Activated naive CD8-positive, alpha-beta T cell treated with anti-CD3 and anti-CD28 coated beads, Interleukin-2, amount 10 ng/mL, durations not matched to agents 7 days and 5 days (primary cell): ENCODE measurements at places on chromosomes 12 and 14. TPM values are rescaled to one million over a fixed set of nuclear protein-coding genes. Genes with fewer than 3 reads are reported as not detected.

Gene MYF6
- total RNA-seq, result not detected

Gene OTX2
- not detected for total RNA-seq

Gene RALGAPA1
- total RNA-seq, result 49.7 TPM

Gene SDSL
- total RNA-seq, result 0.85 TPM

Gene HOXC6
- total RNA-seq, result not detected

Gene KRT78
- not detected for total RNA-seq

- no peaks in the 10 kb centered on the region for H3K36me3 ChIP-seq
- H3K27ac ChIP-seq, result no peak overlapping the region
- H3K4me3 ChIP-seq, result no peak overlapping the region
- no peaks in the 10 kb centered on the region for H3K4me1 ChIP-seq
- peaks cover 4% of the 10 kb centered on the region for H3K27me3 ChIP-seq
Measured at GRCh38 chr12:63037746-63038712, 103.1 kb upstream of the PPM1H start.

DNA sequence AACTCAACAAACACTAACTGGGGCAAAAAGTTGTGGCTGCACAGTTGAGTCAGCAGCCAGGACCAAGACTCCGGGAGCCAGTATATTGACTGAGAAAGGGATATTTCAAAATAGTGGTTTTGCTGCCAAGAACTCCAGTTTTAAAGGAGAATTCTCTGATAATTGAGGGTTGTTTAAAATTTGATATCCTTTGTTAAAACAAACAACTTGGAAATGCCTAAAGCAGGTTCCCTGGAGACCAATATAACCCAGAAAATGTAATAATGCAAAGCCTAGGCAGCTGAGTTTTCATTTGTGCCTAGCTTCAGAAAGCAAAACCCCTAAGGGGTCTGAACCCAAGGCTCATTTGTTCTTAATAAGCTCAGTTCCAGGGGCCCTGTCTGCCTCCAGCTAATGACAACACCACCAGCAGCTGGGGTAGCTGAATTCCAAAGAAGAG, 311.7 kb upstream of the CCDC196 start:
- no peak overlapping the region for H3K4me3 ChIP-seq
- peaks cover 31% of the 10 kb centered on the region for H3K27me3 ChIP-seq
- no peak for DNase-seq
- no peaks in the 10 kb centered on the region for H3K4me1 ChIP-seq
- no peaks in the 10 kb centered on the region for H3K36me3 ChIP-seq

- H3K36me3 ChIP-seq, result no peaks in the 10 kb centered on the region
- no peak overlapping the region for H3K4me3 ChIP-seq
- no peaks in the 10 kb centered on the region for H3K4me1 ChIP-seq
Measured at GRCh38 chr12:72010356-72010755, 71.7 kb downstream of the TPH2 start.

- no peak overlapping the region for H3K4me3 ChIP-seq
- no peaks in the 10 kb centered on the region for H3K4me1 ChIP-seq
- H3K27me3 ChIP-seq, result peaks cover 4% of the 10 kb centered on the region
- no peak overlapping the region for H3K27ac ChIP-seq
- H3K36me3 ChIP-seq, result no peaks in the 10 kb centered on the region
Measured at GRCh38 chr14:93797536-93797935, 9.3 kb upstream of the PRIMA1 start.

DNA sequence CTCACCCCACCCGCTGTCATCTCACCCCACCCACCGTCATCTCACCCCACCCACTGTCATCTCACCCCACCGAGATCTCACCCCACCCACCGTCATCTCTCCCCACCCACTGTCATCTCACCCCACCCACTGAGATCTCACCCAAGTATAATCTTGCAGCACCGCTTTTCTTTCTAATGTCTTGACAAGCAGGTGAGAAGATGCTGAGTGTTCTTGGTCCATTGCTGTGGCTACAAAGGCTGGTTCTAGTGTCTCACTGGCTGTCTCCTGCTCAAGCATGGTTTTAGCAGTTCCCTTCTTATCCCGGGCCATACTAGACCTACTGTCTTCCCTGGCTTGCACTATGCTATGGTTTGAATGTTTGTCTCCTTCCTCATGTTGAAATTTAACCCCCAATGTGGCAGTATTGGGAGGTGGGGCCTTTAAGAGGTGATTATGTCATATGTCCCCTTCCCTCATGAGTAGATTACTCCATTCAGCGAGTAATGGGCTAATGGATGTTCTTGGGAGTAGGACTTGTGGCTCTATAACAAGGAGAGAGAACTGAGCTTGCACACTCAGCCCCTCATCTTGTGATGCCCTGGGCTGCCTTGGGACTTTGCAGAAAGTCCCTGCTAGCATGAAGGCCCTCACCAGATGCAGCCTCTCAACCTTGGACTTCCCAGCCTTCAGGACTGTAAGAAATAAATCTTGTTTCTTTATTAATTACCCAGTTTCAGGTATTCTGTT, 47.7 kb upstream of the PPP2R5C start:
- H3K36me3 ChIP-seq, result peaks cover 1% of the 10 kb centered on the region
- no peak for DNase-seq
- peaks cover 3% of the 10 kb centered on the region for H3K4me1 ChIP-seq
- no peak overlapping the region for H3K4me3 ChIP-seq
- H3K27me3 ChIP-seq, result no peaks in the 10 kb centered on the region

DNA sequence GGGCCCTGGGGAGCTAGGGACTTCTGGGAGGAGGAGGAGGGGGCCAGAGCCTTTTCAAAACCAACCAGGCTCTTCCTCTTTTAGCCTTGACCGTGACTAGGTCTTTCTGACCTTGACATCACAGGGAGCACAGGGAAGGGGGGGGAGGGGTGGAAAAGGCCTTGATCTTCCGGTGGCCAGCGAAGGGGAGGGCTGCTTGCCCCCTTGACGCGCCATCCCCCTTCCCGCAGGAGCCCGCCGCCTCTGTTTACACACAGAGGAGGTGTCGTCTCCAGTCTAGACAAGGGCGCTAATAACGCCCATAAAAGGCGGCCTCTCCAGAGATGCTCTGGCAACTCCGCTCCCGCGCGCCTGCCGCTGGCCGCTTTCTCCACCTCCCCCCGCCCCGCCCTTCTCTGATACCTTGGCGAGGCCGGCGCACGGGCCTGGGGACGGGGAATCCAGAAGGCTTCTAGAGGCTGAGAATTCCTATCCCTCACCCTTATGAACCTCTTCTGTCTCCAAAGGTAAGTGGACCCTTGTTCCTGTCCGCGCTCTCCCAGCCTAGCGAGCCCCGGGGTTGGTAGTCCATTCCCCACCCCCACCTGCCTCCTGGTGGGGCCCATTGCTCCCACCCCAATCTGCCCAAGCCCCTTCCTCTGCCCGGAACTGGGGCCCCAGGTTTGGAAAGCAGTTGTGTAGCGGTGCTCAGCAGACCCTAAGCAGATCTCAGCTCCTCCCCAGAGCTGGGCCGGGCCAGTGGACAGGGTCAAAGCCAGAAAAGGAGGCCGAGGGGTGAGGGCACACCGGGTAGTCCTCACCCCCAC, 4.9 kb upstream of the HOXC12 start:
- no peaks in the 10 kb centered on the region for H3K36me3 ChIP-seq
- peaks cover 2% of the 10 kb centered on the region for H3K4me1 ChIP-seq
- no peak for DNase-seq
- H3K27ac ChIP-seq, result no peak overlapping the region
- peaks cover 100% of the 10 kb centered on the region for H3K27me3 ChIP-seq
- H3K4me3 ChIP-seq, result no peak overlapping the region

DNA sequence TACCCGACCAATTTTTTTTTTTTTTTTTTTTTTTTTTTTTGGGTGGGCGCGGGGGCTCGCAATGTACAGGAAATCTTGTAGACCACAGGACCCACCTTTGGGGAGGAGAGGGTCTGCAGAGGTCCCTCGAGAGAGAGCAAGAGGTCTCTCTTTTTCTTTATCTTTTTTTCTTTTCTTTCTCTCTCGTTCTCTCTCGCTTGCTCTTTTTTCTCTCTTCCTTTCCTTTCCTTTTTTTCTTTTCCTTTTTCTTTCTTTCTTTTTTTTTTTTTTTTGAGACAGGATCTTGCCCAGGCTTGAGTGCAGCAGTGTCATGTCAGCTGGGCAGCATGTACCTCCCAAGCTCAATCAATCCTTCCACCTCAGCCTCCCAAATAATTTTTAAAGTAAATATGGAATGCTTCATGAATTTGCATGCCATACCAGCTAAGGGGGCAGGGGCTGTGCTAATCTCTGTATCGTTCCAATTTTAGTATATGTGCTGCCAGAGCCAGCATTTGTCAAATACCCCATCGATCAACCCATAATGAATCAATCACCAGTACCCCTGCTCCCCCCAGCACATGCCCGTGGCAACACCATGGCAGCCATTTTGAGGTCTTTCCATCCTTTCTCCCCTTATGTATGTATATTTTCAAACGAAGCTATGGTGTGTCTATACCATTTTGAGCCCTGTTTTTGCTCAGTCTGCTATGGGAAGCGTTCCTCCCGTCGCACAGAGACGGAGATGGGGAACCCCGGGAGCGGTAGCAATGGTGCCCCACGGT, 9.3 kb downstream of the PAPLN start:
- DNase-seq, result no peak
- no peaks in the 10 kb centered on the region for H3K36me3 ChIP-seq
- peaks cover 27% of the 10 kb centered on the region for H3K27me3 ChIP-seq
- H3K4me3 ChIP-seq, result peak overlapping the region; percentile 80
